ENCODE measurements at places on chromosomes 2 and 18.

DNA sequence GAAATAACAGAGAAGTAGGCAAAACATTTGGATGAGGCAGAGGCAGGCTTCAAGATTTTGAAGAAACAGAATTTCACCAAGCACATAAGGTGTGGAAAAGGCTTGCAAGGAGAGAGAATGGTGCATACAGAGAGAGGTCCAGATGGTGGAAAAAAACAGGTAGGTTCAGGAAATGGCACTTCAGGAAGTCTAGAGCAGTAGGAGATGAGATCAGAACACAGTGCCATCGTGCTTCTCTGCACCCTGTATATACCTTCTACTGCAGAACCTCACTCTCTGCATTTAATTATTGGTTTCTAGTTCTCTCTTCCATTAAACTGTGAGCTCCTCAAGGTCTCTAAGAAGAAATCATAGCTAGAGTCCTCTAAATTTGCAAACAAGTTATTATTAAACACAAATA is 2.4 kb downstream of the PAIP2B start:
- no peak for DNase-seq

GRCh38 chr2:157470321-157470720 is 26.4 kb upstream of the CYTIP start:
- no peak for DNase-seq

GRCh38 chr2:190318931-190319554 is 583 bp downstream of the HIBCH start:
- peak; percentile 20 for DNase-seq

DNA sequence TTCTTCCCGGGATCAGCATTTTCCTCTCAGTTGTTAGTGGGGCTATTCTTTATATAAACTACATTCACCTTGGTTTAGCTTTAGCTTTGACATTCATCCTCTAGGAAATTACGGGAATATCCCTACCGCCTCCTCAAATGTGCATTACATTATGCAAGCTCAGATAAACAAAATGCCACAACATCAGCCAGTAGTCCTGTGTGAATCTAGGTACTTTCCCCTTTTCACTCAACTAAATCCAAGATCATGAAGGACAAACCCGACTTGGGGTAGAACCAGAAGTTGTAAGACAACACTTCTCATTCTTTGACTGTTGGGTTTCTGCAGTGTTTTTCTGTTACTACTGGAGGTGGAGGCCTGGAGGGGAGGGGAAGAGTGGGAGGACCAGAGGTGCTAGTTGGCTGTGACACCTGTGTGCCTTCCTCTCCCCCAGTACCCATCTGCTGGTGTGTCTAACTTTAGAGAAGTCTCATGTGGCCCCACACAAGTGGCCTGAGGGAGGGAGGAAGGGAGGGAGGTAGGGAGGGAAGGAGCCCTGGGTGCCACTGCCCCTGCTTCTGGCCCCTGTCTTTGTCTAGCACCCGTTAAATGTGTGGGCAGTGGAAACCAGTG is 84.8 kb upstream of the BCL2L11 start:
- DNase-seq, result no peak

DNA sequence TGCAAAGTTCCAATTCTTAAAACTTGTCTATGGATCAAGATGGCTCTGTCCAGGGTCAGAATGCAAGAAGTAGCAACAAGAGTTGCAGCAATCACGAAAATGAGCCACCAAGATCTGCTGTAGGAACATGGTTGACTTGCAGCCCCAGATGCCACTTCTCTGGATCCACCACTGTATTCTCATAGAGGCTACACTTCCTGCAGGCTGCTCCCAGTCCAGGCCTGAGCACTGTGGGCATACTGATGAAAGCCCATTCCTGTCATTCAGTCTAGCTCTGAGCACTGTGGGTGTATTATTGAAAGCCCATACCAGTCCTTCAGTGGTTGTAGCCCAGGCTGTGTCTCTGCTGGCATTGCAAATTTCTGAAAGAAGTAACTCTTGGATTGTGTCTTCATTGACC is 213.9 kb upstream of the AGAP1 start:
- no peak for DNase-seq

GRCh38 chr2:127191331-127192219 is 28.5 kb downstream of the CYP27C1 start:
- no peak for DNase-seq

- no peak for DNase-seq
Observed at GRCh38 chr2:239870276-239870675, 154.9 kb downstream of the NDUFA10 start.

GRCh38 chr2:134231301-134231964 is 22.4 kb upstream of the MGAT5 start:
- no peak for DNase-seq

- DNase-seq, result no peak
Observed at GRCh38 chr2:201174687-201175086, 8.3 kb upstream of the CASP10 start.

GRCh38 chr2:25229279-25230197 is 61.2 kb upstream of the POMC start:
- no peak for DNase-seq

GRCh38 chr2:42214669-42215068 is 45.5 kb downstream of the EML4 start:
- no peak for DNase-seq

DNA sequence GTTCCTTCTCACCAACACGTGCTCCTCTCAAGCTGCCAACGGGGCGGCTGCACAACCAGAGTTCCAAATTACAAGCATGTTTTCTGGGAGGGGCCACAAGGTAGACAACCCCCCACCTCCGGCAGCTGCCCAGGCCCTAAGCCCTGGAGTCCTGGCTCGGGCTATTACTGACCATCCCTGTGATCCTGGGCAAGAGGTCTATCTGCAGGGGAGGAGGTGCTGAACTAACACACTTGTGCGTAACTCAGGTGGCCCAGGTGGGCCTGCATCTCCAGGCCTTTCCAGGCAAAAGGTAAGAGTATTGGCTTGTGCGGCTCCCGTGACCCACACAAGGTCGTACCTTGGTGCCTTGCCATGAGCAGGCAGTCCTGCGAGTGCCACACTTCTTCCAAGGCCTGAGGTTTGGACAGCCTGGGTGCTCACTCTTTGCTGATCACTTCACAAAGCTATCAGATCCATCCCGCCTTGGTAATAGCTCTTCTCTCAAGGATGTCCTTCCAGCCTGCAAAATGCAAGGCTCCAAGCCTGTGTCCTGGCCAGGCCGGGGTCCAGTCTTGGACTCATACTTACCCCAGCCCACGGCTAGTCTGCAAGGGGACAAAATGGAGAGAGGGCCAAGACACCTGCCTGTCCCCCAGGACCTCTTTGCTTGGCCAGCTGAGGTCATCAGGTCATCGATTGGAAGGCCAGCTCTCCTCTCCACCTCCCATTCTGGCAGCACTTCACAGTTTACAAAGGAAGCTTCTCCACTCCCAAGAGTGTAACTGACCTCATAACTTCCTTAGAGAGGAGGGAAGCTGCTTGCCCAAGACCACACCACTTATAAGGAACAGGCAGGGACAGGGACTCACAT is 33.9 kb downstream of the ADRA2B start:
- no peak for DNase-seq

DNA sequence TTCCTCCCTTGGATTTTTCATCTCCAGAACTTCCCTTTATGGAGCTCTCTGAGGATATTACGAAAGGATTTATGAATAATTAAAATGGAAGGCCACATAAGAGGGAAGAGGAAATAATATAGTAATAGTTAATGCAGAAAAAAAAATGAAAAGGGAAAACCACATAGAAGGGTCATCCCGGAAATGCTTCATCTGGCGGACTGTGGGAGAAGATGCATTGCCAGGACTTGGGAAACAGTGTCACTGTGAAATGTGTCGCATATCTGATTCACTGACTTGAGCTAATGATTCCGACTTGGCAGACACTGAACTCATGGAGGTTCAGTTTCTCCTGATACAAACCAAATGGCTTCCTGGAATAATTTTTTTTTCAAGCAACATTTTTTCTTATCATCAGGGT is 129.9 kb upstream of the RMP24 start:
- no peak for DNase-seq

- DNase-seq, result no peak
Observed at GRCh38 chr2:11009891-11010290, 98.2 kb downstream of the KCNF1 start.

GRCh38 chr2:46873604-46874068 is 42.0 kb downstream of the MCFD2 start:
- DNase-seq, result no peak

DNA sequence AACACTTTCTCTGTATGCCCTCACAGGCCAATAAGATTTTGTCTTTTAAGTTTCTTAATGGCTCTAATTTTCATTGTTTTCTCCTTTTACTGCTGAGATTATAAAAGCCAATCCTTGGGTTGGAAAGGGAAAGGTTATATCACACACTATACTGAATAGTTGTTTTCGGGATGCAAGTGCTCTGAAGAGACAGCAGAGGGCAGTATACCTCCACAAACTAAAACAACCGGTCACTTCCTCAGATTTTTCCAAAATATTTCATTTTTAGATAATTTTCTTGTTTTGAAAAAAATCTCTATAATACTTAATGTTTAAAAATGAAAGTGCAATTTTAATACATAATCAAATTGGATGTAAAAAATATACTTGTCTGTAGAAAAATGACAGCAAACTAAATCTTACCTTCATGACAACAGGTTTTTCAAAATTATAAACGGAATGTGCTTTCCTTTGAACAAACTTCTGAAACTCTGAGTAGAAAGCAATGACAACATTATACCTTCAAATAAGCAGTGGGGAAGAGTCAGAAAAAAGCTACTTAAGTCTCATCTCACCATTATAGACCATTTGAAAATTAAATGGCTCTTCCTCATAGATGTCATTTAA is 82.7 kb downstream of the ORC4 start:
- peak; percentile 15 for DNase-seq

DNA sequence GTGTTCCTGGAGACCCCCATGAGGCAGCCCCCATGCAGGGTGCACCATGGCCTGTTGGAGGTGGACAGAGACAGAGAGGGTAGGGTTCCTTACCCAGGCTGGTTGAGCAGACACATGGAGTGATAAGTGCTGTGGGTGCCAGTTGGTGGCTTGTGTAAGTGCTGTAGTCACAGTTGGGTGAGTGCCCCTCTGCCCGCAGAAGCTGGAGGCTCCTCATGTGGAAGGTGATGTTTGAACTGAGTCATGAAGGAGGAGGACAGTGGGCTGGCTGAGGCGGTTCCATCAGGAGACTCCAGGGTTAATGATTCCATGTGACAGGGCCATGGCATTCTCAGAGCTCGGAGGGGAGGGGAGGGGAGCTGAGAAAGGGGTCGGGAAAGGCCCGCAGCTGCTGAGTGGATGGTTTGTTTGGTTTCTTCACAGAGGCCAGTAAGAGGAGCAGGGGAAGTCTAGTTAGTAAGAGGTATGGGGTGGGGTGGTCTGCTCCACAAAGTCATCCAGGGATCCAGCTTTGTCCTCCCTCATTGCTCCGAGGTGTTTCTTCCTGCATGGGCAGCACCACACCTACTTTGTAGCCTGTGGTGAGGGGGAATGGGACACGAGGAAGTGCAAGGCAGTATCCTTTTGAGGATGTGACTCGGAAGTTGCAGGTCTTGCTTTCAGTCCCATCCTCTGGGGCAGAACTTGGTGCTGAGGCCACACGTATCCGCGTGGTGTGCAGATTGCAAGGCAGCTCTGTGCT is 13.6 kb downstream of the IMPA2 start:
- no peak for DNase-seq

DNA sequence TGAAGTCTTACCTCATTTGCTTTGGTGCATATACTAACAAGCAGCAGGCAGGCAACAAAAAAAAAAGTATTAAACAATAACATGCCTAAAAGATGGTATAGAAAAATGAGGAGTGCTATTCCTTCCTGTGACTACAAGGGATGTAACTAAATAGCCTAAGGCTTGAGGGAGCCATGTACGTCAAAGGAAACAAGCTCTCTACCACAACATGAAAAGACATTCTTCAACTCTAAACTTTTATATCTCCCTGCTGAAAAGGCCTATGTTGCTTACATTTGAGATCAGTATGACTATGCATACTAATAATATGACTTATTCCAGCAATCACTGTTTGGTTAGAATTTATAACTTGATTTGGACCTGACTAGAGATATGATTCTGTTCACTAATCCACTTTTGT is 347.9 kb downstream of the ADCYAP1 start:
- DNase-seq, result no peak

GRCh38 chr2:219475697-219476651 is 22.7 kb upstream of the GMPPA start:
- no peak for DNase-seq

DNA sequence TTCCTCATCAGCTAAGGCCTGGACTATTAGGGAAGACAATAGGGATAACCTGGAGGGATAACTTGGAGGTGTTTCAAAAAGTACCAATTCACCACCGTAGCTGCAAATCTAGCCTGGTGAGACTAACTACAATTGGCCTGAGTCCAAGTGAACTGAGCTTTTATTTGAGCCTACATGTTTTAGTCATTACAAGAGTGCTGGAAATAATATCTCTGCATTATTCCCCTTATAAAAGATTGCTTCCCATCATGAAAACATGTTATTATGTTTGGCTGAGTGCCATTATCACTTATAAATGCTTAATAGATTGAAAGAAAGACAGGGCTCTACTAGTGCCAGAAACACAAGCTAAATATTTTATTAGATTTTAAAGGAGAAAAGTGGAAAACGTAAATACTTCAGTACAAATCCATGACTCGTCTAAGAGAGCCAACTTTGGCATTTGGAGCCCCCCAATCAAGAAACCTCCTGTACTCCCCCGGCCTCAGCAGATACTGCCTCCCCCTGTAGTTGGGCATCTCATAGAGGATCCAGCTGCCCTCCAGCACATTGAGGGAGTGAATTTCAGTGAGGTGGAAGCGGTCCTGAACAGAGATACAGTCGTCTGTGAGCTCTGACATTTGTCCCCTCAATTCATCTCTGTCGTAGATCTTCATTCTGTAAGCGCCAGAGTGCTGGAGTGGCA is 3.6 kb downstream of the CRYGB start:
- no peak for DNase-seq

DNA sequence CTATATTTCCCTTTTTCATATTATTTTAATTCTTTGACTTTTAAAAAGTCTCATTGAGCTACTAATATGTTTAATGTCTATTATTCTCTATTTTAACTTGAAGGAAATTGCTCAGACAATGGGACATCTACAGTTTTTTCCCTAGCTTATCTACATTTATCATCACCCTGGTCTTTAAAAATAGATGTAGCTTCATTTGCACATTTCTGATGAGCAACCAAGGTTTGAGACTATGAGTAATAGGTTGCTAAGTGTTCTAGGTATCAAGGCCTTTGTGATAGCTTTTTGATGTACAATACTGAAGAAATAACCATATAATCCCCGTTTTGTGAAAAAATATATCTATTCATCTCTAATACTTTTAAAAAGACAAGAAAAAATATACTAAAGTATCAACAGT is 47.0 kb downstream of the STAT4 start:
- no peak for DNase-seq

GRCh38 chr2:26581991-26582842 is 58.9 kb downstream of the CIB4 start:
- DNase-seq, result no peak

GRCh38 chr18:3790703-3791102 is 340.7 kb downstream of the TGIF1 start:
- no peak for DNase-seq

DNA sequence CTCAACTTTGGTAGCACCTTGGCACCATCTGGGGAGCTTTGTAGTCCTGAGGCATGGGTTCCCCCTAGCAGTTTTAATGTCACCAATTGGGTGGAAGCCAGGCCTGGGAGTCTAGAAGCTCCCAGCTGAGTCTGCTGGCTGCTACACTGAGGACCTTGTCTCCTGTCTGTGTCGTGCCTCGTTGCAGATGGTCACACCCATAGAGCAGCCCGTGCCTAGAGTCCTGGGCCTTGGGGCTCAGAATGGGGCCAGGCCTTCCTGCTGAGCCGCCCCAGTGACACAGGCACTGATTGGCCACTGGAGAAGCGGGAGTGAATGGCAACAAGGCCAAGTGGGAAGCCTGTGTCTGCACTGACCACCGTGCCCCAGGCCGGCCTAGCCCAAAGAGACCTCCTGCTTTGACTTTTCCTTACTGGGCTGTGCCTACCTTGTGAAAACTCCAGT is 113.2 kb downstream of the SH3RF3 start:
- DNase-seq, result no peak

All from thymus (tissue), 14 donors.